ENCODE measurements at places on chromosomes 5 and 9. TPM values are rescaled to one million over a fixed set of nuclear protein-coding genes. Genes with fewer than 3 reads are reported as not detected.

The IGFBPL1 gene
- total RNA-seq = 1.7 TPM

The FGF1 gene
- total RNA-seq = 1.4 TPM

The SAPCD2 gene
- 1.7 TPM for total RNA-seq

The BOD1 gene
- total RNA-seq = 63.1 TPM

The PCDHA12 gene
- 0.23 TPM for total RNA-seq

GRCh38 chr9:113274474-113275156, 757 bp downstream of the CDC26 start:
- DNase-seq = peak; percentile 81

- DNase-seq = no peak
Observed at GRCh38 chr5:84370176-84370575, 14.5 kb downstream of the EDIL3 start.

DNA sequence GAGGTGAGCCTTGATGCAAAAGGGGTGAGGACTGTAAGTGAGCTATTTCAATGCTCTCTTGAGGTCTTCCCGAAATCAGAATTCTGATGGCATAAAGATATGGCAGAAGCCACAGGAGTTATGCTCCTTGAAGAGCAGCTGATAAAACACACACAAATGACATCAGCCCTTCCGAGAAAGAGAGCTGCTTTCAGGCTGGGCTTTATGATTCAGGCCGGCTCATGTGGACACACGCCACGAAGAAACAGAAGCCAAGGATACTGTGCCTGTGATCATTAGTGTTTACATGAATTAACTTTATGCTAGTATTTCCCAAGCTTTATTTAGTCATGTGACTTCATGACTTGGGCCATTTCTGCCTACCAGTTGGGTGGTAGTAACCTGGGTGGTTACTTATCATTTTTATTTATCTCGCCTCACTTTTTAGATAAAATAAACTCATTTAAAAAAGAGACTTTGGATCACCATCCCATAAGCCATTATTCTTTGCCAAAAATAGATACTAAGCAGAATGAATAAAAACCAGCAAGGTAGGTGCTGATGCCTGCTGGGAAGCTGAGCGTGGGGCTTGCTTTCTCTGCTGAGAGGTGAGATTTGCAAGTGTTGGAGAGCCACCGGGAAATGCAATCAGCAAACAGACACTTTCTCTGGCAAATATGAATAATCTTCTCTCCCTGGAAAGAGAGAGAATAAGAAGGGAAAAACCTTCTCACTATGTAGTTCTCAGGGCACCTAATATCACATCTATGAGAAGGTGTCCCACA, 73.0 kb upstream of the SLC25A51 start:
- peak; percentile 74 for DNase-seq

GRCh38 chr9:129889122-129889940, 54.1 kb downstream of the USP20 start:
- DNase-seq = no peak

GRCh38 chr9:121885345-121885901, 207.7 kb downstream of the TTLL11 start:
- DNase-seq = no peak

- DNase-seq = no peak
Observed at GRCh38 chr9:18775930-18776329, 257.1 kb downstream of the SAXO1 start.

GRCh38 chr5:174431504-174431903, 292.9 kb upstream of the MSX2 start:
- DNase-seq = no peak
